ENCODE measurements at places on chromosomes 2 and 18.

- DNase-seq: no peak
Observed at GRCh38 chr18:6610466-6610865, 119.0 kb upstream of the ARHGAP28 start.

- DNase-seq: no peak
Observed at GRCh38 chr18:38619129-38619528, 1053.5 kb upstream of the CELF4 start.

DNA sequence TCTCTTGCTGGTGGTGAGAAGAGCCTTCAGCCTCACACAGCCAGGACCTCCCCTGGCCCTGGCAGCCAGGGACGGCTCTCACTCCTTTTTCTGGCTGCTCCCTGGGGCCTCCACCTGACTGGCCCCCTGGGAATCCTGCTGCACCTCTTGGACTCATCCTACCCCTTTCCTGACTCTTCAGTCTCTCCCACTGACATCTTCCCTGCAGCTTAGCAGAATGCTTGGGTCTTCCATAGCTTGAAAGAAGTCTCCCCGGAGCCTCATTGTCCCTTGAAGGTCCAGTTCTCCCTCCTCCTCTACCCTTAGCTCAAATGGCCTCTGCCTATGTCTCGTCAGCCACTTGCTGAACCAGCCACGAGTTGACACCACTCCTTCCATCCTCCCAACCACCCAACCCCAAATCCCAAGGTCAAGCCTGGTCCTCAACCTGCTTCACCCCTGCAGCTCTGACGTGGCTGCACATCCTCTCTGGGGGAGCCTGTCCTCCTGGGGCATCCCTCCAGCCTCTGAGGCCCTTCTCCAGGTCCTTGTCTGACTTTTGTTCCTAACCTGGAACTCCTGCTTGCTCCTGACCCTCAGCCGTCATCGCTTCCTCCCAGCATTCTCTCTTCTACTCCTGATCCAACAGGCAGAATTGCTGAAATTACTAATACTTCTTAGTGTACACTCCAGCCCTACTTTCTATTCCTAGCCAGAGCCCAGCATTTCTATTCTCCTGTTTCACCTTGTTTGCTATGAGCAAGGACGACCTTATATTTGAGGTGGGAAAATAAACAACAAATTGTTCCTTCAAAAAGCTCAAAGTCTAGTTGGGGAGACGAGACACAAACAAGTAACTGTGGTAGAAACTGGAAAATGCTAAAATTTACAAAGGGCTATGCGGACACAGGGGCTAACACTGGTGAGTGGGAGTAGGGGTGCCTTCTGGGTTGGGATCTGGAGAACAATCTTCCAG, 68.7 kb upstream of the MGAT4A start:
- DNase-seq: no peak

DNA sequence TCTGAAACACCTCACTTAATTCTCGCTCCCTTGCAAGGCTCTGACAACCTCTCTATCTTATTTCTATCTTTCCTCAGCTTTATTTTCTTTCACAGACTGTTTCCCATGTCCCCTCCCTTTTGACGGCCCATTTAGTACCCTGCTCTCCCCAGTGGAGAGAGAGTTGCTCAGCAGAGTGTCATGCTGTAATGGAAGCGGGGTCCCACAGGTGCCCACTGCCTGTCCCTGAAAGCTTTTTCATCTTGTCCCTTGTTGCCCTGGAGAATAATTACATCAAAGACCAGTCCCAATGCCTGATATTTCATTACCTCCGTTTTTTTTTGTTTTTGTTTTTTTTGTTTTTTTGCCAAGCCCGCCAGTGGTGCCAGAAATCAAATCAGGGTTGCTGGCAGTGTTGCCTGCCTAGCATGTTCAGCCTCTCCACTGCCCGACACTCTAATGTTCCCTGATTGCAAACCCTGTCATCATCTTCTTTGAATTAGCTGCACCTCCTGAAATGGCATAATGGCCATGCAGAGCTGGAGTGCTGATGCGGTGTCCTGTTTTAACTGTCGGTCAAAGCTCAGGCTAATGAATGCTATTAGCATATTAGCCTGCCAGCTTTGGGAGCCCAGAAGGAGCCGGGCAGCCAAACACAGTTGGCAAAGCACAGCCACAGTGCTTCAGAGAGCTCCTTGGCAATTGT, 71.2 kb upstream of the CAVIN2 start:
- DNase-seq: no peak
